ENCODE measurements at places on chromosomes 12 and 14.

GRCh38 chr12:130114952-130115351 is 47.3 kb upstream of the FZD10 start:
- no peak for DNase-seq

- DNase-seq, result no peak
These were observed 806.8 kb downstream of the AACS start for GRCh38 chr12:125871811-125872594.

GRCh38 chr14:61640158-61641136 is 54.9 kb upstream of the HIF1A start:
- DNase-seq, result no peak

DNA sequence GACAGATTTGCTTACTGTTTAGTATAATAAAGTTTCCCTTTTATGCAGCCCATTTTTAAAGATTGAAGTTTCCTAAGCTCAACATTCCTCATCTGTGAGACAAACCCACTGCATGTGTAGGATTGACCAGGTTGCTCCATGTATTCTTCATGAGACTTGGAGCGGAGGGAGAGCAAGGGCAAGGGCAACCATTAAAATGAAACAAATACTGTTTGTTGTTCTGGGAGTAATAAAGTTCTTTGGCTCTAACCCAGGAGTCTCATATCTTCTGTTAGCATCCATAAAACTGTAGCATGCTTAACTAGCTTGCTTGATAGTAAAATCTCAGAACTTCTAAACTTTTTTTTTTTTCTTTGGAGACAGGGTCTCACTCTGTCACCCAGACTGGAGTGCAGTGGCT is 74.2 kb downstream of the NTS start:
- DNase-seq, result no peak

- DNase-seq, result no peak
These were observed 25.9 kb upstream of the LTA4H start for GRCh38 chr12:96061323-96061722.

DNA sequence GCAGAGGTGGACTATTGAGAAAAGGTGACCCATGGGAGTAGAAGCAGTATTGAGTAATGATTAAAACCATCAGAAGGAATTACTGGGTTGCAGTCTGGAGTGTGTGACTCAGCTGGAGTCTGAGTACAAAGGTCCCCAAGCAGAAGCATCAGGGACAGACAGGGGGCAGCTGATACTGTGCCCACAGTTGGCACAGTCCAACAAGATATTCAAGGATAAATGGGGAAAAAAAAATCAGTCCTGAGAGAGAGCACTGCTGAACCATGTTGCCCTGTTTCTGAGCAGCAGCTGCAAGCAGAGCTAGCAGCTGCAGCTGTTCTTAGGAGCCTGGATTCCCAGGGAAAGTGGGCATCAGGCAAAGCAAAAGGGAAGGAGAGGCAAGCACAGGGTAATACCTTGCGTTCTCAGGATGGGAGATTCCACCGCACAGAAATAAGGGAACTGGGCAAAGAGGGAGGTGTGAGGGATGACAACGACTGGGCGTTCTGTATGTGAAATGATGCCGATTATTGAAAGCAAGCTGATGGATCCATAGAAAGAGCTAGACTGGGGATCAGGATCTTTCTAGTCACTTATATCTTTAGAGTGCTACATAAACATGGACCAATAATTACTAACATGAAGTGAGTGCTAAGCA is 17.7 kb downstream of the NEUROD4 start:
- no peak for DNase-seq

DNA sequence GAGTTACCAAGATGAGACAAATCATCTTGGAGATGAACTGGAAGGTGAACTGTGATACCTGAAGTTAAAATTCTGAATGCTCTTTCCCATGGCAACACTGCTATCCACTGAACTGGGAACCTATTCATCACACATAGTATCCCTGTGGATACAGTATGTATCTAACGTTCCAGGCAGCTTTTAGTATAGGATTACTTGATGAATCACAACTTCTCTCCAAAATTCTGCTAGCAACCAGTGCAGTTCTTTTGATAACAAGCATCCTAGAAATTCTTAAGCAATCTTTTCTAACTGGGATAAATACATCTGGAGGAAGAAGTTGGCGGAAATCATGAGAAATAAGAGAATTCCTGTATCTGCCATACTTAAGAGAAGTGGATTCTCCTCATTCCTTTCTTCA is 66.4 kb downstream of the PAWR start:
- no peak for DNase-seq

DNA sequence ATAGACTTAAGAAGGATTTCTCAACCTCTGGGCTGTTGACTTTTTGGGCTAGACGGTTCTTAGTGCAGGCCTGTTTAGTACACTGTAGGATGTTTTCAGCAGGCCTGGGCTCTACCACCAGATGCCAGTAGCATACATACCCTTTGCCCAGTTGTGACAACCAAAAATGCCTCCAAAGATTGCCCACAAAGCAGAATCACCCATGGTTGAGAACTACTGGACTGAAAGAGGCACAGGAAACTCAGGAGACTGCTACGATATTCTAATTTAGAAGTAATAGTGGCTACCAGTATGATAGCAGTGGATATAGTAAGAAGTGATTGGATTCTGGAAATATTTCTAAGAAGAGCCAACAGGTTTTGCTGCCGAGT is 15.5 kb downstream of the SLC35E3 start:
- DNase-seq, result no peak

GRCh38 chr14:74922752-74923401 is at the start of gene RPS6KL1:
Gene RPS6KL1 (minus strand): TSS chr14:74923260. CDS start chr14:74921541, 1,719 bp downstream.
- DNase-seq, result peak; percentile 71

GRCh38 chr14:35134329-35135123 is 12.2 kb downstream of the PRORP start:
- no peak for DNase-seq

- no peak for DNase-seq
These were observed 36.3 kb upstream of the BAZ1A start for GRCh38 chr14:34911209-34912150.
